ENCODE measurements at places on chromosomes 12 and 14.

GRCh38 chr14:77561881-77562280 is 54.6 kb downstream of the SPTLC2 start:
- no peak for DNase-seq

DNA sequence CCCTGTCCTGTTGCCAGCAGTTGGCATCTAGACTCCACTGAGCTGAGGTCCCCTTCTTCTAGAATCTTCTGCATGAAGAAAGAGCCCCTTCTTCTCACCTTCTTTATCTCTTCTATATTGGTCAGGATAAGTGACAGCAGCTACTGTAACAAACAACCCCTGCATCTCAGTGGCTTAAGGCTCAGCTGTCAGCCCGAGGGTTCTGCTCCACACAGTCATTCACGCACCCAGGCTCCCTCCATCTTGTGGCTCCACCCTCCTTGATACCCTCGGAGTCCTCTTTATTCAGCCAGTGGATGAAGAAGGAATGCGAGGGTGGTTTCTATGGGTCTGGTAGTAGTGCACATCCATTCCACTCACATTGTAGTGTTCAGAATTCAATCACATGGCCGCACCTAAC is 10.5 kb upstream of the RFLNA start:
- DNase-seq, result no peak

DNA sequence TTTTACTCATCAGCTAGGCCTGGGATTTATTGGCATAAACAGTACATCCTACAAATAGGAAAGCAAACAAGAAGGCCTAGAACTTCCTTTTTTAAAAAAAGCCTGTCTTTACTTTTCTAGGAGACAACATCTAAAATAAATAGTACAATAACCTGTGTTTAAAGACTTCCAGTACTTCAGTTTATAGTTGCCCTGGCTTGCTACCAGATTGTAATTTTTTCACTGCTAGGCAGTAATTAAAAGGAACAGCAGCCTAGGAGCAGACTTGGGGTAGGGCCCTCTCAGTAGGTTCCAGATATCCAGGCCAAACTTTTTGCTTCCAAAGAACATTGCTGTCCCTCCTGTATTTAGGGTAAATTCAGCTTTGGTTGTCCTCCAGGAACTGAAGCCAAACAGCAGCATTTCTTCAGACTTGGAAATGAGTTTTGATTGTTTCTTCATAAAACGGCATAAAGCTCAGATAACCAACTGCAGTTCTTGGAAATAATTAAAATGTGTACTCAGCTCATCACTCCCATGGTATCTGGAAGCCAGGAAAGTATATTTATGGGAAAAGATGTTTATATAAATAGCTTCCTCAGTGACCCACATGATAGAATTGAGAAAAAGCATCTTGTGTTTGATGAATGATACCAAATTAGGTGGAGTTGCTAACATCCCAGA is 61.7 kb downstream of the PPP1R36 start:
- DNase-seq, result no peak

DNA sequence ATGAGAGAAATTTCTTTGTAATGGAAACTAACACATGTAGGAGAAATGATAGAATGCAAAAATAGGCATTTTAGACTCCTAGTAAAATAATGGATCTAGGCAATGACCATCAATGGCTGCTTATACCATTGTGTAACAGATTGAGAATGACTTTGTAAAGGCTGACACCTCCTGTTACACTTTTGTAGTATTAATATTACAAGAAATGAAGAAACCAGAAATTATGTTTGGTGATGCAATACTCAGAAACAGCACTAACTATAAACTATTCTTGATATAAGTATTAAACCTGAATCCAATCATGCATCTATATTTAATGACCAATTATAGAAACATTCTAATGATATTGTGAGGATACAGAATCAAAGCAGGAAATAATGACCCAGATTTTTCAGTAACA is 108.5 kb upstream of the CNTN1 start:
- no peak for DNase-seq

- DNase-seq, result no peak
Observed at GRCh38 chr14:101070540-101071492, 167.3 kb upstream of the RTL1 start.

DNA sequence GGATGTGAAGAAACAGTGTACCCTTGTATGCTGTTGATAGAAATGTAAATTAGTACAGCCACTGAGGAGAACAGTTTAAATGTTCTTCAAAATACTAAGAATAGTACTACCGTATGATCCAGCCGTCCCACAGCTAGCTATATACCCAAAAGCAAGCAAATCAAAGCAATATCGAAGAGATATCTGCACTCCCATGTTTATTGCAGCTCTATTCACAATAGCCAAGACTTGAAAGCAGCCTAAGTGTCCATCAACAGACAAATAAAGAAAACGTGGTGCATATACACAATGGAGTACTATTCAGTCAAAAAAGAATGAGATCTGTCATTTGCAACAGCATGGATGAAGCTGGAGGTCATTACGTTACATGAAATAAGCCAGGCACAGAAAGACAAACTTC is 88.5 kb upstream of the SLC38A4 start:
- DNase-seq, result no peak

DNA sequence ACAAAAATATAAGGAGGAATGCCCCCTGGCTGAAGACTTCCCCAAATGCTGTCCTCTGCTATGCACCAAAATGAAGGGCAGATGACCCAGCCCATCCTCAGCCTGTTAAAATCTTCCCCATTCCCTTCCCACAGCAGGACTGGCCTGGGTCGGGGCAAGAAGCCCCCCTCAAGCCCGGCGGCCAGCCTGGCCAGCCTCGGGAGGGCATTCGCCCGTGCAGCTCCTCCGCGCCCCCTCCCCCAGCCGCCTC is 413 bp downstream of the RARG start:
- DNase-seq, result no peak

DNA sequence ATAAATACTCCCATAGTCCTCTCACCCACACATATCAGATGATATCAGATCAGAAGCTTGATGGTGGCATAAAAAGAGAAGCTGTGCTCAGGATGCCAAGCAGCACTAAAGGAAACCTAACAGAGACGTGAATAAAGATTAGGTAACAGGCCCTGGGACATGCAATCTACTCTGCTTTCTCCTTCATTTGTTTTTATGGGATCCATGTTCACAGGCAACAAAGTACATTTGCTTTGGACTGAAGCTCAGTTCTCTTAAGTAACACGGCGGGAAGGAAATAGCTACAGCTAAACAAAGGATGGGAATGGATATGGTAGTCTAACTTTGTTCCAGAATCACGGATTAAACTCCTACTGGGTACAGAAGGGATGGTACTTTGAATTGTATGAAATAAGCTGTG is 119.5 kb downstream of the TTC7B start:
- no peak for DNase-seq

All from brain (organoid and tissue), 16 donors.